ENCODE measurements at places on chromosomes 5 and 9. TPM values are rescaled to one million over a fixed set of nuclear protein-coding genes. Genes with fewer than 3 reads are reported as not detected.

GRCh38 chr5:13695076-13695712 lies 249.3 kb downstream of the DNAH5 start:
- no peak for DNase-seq

- no peak for DNase-seq
Measured at GRCh38 chr5:61465066-61465465, 133.0 kb downstream of the ZSWIM6 start.

- no peak for DNase-seq
Measured at GRCh38 chr9:116937361-116937760, 250.3 kb downstream of the TRIM32 start.

- no peak for DNase-seq
Measured at GRCh38 chr9:6078382-6079105, 63.1 kb upstream of the RANBP6 start.

- no peak for DNase-seq
Measured at GRCh38 chr9:129649726-129650679, 8.1 kb upstream of the ASB6 start.

Gene CDO1
- total RNA-seq: 0.82 TPM

- DNase-seq: no peak
Measured at GRCh38 chr5:65076251-65076869, 307.6 kb downstream of the CWC27 start.

GRCh38 chr5:151660616-151661495 lies 25.9 kb downstream of the SPARC start:
- no peak for DNase-seq

DNA sequence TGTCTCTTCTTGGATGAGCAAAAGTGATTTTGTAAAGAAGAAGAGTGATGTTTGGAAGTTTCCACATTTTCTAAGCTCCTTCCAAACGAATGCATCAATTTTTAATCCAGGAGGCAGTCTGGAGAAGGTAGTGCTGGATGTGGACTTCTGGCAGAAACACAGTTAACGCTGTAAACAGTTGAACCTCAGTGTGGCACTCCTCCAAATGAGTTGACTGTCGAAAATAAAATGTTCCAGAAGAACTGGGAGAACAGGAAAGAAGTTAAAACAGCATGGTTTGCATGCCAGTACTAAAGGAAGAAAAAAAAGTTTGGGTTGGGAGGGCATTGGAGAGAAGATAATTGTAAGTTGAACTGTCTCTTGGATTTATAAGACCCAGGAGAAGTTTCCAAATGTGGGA lies 6.5 kb downstream of the ZNF462 start:
- no peak for DNase-seq

DNA sequence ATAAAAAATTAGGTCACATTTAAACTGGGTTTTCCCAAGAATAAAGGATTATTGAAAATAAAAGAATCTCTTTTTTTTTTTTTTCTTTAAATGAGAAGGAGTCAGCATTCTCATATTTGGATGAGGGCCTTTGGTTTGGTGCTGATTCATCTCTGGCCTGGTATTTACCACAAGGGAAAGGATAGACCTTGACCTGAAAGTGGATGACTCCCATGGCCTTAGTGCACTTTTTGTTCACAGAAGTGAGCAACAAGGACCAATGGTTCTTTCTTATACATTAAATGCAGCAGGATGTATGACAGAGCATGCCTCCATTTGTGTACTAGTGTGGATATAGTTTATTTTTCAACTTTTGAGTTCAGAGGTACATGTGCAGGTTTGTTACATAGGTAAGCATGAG lies 6.9 kb downstream of the YTHDC2 start:
- DNase-seq: no peak

DNA sequence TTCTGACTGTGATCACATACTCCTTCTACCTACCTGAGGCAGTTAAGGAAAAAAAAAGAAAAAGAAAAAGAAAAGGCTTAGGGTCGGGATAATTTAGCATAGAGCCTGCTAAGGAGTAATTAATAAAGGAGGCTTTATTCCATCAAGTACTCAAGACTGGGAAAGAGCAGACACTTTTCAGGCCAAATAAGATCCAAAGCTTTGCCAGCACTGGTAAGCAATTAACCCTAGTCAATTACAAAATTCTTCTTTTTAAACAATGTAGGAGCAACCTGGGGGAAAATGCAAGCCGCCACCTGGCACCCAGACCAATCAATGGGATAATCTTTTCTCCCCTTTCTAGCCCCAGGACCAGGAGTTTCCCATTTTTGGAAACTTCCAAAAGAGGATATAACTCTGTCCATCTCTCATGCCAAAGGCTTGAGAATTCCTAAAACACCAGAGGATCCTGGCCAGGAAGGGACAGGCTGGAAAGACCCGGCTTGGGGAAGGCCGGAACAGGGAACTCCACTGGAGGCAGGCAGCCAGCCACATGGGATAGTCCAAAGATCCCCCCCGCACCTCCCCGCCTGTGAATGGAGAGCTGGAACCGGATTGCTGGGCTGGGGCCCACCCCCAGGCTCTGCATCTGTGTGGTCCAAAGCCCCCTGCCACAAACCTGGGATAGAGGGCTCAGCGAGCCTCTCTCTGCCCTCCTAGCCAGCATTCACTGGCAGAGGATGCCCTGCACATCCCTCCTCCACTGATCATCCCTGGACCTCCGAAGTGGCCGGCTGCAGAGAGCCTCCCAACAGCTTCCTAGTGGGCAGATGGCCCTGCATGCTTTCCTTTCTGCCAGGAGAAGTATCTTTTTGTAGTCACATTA lies 117.8 kb downstream of the ZNF354C start:
- no peak for DNase-seq

DNA sequence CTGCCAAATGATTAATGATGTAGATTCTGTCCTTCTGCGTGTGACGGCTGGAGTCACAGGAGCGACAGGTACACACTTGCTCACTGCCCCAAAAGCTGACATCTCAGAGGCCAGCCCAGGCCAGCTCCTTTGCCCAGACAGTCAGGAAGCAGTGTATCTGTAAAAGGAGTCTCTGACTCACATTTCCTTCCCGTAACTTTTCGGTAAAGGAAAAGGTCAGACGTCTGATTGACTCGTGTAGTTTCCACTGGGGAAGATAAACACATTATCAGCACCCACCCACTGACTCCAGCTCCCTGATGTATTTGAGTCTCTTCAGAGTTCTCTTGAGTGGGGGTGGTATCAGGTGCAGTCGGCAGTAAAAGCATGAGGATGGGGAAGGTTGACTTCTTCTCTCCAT lies 64.4 kb upstream of the WWC1 start:
- DNase-seq: peak; percentile 37

Gene CDKN2A
- total RNA-seq: 54.6 TPM

DNA sequence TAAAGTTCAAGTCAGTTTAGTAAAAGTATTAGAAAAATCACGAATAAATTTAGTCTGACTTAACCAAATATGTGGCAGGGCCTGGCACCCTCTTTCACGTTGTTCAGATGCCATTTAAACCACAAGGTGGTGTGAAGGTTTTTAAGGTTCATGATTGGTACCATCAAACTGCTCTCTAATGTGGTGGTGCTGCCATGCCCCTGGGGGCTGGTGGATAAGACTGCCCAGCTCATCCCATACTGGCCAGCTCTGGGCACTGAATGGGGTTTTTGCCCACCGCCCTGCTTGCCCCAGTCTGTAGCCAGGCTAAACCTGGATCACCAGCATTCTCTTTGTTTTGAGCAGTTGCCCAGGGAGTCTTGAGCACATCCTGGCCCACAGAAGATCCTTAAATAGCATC lies 159.3 kb downstream of the GABBR2 start:
- DNase-seq: no peak

DNA sequence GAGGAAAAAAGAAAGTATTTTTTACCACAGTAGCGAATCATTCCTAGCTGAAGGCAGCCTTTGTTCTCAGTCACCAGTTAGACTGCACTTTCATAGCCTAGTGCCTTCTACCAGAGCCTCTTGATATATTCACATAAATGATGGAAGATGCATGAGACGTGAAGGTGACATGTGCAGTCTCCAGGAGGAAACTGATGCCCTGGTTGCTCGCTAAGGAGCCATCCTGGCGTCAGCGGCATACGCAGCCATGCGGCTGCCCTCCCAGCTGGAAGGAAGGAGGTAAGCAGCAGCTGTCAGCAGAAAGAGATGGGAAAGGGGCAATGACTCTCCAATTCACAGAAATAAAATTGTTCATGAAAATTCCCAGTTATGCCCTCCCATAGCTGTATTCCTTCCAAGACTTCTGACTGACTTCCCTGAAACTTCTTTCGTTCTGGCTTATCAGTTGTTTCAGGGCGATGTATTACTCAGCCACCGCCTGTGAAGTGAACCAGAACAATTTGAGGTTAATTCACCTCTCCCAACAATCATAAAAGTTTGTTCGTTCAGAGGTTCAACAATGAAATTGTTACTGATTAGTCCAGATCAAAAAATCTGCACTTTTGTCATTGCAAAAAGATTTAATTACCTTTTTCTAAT lies 331.2 kb downstream of the NR2F1-AS1 start:
- DNase-seq: no peak

DNA sequence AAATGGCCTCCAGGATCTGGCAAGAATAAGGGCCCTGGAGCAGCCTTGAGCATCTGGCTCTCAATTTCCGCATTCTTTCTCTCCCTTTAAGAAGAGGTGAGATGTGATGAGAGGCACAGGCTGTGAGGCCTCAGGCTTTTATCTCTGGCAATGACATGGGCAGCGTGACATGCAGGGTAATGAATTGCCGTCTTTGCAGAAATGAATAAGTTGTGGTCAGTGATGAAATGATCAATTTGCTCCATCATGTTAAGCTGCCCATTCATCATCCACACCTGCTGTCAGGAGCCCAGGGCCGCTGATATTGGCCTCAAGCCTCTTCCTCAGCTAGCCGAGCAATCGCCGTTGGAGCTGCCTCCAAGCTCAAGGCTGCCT lies 265.3 kb downstream of the TRIM32 start:
- no peak for DNase-seq

DNA sequence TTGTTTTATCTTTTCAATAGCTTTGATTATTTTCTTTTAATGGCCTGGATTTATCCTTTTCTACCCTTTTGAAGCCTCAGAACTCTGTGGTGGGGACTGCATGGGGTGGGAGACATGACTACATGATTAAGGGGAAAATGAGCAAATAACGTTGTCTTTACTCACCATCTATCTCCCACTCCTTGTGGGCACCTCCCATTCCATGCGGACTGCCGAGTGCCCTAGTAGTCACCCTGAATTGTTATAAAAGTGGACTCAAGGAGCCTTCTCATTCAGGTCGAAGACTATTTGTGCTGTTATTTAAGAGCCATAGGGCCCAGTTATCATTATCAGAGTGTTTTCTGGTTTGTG lies 281.8 kb downstream of the MLLT3 start:
- no peak for DNase-seq

GRCh38 chr9:125509476-125509875 lies 197.5 kb downstream of the MAPKAP1 start:
- DNase-seq: no peak

GRCh38 chr5:128850049-128850448 lies 115.2 kb upstream of the SLC27A6 start:
- no peak for DNase-seq

DNA sequence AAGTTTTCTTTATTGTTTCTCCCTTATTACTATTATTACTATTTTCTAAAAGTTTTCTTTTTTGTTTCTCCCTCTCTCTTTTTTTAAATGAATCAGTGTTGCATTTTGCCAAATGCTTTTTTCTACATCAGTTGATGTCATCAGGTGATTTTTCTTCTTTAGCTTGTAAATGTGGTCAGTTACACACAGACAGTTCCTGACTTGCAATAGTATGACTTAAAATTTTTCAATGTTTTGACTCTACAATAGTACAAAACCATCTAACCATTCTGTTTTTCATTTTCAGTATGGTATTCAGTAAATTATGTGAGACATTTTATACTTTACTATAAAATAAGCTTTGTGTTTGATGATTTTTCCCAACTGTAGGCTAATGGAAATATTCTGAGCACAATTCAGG lies 443.0 kb downstream of the GADD45G start:
- DNase-seq: no peak

- no peak for DNase-seq
Measured at GRCh38 chr5:1140171-1140817, 28.4 kb upstream of the SLC12A7 start.

- no peak for DNase-seq
Measured at GRCh38 chr5:72785801-72786200, 30.7 kb upstream of the TNPO1 start.

Gene SPATA24
- 9.5 TPM for total RNA-seq

GRCh38 chr5:151075698-151076331 lies 5.0 kb downstream of the TNIP1 start:
- no peak for DNase-seq

Gene CDK9
- total RNA-seq: 146 TPM

Gene PTGS1
- total RNA-seq: 4.2 TPM

Gene ZFP37
- total RNA-seq: 0.64 TPM

Gene BHMT2
- 0.76 TPM for total RNA-seq

Gene DRD1
- total RNA-seq: not detected

Gene HTR4
- not detected for total RNA-seq

DNA sequence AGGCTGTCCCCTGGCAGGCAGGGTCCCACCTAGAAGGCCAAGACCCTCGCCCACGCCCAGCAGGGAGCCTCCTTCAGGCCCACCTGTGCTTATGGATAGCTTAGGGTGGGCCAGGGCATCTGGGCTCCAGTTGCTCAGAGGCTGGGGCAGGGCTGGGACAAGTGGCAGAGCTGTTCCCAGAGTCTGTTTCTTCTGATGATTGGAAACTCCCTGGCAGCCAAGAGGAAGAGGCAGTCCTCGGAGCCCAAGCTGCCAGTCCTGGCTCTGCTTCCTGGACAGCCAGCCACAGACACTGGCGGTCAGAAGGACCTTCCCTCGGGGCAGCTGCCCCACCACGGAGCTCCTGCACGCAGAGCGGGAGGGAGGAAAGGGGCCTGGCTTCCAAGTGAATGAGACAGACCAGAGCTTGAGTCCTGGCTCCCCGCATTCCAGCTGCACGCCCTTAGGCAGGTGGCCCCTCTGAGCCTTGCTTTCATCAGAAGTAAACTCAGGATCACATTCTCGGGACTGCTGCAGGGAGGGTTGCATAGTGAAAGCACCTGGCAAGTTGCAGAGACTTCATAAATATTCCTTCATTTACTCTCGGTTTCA lies 37.9 kb upstream of the GABRP start:
- no peak for DNase-seq

GRCh38 chr5:50435168-50435567 lies 5.9 kb downstream of the EMB start:
- DNase-seq: no peak

DNA sequence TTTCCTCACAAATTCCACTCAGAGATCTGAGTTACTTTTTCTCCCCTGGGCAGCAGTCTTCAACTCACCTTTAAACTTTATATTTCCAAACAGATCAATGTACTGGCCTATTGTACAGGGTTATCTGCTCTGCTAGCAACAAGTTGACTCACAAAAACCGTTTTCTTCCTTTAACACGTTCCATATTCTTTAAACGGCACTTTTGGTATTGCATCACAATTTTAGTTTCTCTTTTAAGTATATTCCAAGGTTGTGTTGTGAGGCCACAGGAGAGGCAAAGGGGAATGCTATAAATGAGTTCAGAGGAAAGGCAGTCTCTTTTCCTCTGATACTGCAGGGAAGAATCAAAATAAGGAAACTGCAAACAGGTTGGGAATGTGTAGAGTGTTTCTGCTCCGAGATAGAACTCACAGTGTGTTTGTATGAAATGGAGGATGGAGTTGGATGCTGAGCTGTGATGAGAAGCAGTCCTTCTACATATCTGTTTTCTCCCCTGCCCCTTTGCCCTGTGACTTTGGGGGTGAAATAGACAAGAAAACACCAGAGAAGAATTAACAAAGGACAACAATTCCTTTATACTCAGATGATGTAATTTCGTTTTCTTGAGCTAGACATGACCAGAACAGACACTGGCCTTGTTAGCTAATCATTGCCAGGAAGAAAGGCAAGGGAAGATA lies 9.9 kb upstream of the ALDOB start:
- no peak for DNase-seq

Gene WNT8A
- total RNA-seq: not detected
